SK-MEL-5 (cell line): ENCODE measurements at places on chromosomes 16 and 17. TPM values are rescaled to one million over a fixed set of nuclear protein-coding genes. Genes with fewer than 3 reads are reported as not detected.

The EXOC3L1 gene
- not detected in 2 replicates for total RNA-seq

GRCh38 chr17:71327376-71328059, 793.3 kb upstream of the SOX9 start:
- DNase-seq: no peak

The EPN3 gene
- total RNA-seq: 0.03 TPM in 1 of 2 replicates, not detected in the other

- no peak for DNase-seq
These were observed 70.6 kb downstream of the TMC6 start for GRCh38 chr17:78058001-78058400.

GRCh38 chr16:12377497-12377896, 401.0 kb downstream of the SNX29 start:
- DNase-seq: no peak

DNA sequence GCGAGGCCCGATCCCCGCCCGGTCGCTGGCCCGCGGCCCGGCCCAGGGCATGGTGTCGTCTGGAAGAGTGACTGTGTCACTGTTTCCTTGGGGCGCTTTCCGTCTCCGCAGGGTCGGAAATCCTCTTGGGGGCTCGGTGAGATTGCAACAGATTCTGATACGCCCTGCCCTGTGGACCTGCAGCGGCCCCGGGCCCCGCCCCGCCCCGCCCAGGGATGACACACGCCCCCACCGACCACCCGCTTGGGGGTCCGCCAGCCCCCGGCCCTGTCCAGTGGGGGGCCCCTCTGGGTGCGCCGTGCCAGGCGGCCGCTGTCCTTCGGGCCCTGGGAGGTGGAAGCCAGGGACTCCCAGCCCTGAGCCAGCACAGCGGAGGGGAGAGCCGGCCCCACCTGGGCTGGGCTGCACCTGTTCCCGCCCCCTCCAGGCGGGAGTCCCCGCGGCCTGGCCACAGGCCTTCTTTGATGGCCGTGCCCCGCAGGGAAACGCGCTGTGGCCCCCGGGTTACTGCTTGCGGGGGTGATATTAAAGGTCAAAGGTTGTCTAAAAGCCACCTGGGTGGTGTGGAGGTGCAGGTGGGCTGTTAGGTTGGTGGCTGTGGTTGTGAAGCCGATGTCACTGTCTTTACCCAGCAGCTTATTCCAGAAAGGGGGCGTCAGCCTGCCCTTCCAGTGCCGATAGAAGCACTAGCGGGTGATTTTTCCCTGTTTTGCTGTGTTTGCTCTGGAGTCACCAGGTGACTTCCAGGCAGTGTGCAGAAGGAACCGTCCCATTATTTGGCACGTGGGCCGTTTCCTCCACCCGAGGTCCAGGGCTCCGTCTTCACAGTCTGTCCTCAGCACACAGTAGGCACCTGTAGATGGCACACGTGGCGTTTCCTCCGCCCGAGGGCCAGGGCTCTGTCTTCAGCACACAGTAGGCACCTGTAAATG, 752 bp downstream of the TBC1D24 start:
- no peak for DNase-seq

The PITPNM3 gene
- 0.05 and 0.11 TPM in 2 replicates for total RNA-seq

- DNase-seq: no peak
These were observed at the start of gene PERCC1 for GRCh38 chr16:1430759-1431496. PERCC1 (plus strand) TSS chr16:1431078; CDS start chr16:1432594, 1,516 bp downstream.

The NT5M gene
- total RNA-seq: 11.0 and 15.7 TPM in 2 replicates

DNA sequence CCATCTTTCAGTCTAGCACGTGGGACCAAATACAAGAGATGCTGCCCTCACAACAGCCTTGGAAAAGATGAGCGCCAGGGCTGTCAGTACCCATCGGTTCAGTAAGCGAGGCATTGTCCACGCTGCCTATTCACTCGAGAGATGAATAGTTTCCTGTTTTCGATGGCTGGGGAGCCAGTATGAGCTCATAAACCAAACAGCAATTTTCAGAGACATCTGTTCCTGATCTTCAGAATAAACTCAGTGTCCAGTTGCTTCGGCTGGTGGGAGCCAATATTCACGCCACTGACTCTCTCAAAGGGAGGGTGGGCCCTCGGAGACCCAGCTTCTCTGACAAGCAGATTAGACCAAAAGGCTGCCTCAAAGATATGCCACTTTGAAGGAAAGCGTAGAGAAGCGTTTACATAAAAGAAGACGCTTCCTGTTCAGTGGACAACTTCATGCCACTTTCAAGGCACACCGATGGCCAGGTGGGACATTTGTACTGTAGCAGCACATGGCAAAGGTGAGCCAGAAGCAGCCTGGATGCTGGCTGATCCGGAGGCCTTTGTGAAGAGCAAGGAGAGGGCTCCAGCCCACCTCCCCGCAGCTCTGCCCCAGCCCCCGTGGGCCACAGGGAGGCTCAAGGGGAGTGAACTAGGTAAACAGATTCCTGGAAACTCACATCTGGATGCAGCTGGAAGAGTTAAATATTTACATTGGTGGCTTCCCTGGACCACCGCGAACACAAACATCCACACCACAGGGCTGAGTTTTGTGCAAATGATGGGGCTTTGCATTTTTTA, 6.0 kb downstream of the TIMM22 start:
- no peak for DNase-seq

DNA sequence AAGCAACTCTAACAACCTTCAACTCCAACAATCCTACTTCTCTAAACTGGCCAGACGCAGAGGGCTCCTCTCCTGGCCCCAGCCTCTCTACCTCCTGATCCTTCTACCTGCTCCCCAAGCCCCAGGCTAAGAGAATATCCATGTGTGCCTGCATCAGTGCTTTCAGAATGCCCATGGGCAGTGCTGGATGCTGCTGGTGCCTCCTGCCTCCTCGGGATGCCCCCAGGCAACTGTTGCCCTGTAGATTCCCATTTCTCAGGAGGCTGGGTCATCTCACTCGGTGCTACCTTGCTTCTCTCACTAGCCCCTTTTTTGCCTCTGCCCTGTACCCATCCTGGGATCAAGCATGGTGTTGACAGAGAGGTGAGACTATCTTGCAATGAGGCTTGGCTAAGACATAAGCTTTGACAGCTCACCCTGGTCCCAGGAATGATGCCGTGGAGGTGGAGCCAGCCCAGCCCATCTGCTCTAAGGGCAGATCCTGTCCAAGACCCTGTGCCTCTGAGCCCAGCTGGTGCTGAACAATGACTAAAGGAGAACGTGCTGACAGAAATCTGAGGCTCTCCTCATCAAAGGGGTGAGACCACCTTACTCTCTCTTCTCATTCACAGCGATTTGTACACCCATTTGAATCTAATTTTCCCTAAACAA, 19.4 kb upstream of the SUPT4H1 start:
- DNase-seq: no peak

DNA sequence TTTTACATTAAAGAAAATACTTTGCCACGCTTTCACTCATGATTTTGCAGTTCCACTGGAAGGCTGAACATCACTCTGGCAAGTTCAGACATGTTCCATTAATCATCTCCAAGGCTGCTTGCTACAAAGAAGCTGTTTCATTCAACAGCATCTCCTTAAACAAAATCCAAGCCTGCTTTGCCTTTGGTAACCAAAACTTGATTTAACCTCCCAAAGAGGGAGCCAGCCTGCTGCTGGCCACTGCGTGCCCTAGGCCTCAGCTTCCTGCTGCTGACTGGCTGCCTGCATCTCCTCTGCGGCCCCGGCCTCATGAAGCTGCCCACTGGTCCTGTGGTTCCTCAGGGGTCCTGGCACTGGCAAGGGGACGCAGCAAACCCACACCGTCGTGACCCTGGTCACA, 31.8 kb downstream of the ANKRD11 start:
- no peak for DNase-seq

The CCL1 gene
- not detected in 2 replicates for total RNA-seq

The SLC16A6 gene
- 707 and 748 TPM in 2 replicates for total RNA-seq

DNA sequence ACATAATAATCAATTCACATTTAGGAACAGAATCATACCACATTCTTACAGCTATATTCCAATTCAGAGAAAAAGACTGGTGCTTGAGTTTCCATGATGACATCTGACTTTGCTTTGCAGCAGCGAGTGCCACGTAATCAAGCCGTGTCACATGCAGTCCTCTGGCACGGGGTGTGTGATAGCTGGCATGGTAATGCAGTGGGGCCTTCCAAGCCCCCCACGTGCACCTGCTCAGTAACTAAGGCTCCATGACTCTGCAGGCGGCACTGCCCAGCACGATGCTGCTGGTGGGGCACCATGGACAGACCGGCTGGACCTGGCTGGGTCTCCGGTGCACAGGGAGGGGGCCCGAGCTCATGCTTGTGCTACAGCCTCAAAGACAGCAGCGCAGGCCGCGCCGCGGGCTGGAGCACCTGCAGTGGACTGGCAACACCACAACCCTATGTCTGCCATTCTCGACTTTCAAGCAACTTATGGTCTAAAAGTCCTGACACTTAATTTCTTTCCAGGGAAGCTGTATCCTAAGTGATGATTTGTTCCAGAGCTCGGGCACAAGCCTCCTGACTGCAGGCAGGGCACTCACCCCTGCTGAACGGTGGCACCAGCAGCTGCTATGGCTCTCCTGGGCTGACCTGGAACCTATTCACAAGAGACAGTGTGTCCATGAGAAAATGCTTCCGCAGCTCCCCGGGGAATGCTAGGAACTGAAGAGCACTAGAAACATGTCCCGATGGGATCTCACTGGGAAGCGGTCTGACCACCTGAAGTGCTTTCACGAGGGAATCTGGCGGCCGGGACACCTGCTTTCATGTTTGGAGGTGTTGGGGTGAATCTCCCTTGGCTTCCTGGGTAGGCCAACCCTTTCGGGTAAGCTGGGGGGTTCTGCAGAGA, 99.5 kb upstream of the DNAH17 start:
- no peak for DNase-seq

DNA sequence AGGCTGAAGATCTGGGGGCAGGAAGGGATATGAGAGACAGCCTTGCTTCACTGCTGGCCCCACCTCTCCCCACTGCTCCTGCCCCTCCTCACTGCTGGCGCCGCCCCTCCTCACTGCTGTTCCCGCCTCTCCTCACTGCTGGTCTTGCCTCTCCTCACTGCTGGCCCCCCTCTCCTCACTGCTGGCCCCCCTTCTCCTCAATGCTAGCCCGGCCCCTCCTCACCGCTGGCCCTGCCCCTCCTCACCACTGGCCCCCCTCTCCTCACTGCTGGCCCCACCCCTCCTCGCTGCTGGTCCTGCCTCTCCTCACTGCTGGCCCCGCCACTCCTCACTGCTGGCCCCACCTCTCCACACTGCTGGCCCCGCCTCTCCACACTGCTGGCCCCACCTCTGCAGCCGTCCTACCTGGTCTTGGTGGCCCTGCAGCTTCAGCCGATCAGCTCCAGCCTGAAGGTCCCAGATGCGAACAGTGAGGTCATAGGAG, 9.5 kb upstream of the PAM16 start:
- peak; percentile 41 for DNase-seq

The KCNJ18 gene
- not detected in 2 replicates for total RNA-seq

DNA sequence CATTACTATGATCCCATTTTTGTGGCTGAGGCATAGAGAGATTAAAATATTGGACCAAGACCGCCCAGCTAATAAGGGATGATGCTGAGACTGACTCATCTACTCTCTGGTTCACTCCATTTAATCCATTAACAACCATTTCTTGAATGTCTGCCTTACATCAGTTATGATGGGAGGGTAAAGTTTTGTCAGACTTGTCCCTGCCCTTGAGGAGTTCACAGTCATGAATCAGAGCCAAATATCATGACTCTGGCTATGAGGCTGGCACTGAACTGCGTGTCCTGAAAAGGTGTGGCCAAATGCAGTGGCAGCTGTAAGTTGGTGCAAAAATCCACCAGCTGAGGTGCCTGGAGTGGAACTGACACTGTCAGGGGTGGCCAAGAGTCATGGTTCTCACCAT, 35.0 kb upstream of the MAF start:
- DNase-seq: no peak

DNA sequence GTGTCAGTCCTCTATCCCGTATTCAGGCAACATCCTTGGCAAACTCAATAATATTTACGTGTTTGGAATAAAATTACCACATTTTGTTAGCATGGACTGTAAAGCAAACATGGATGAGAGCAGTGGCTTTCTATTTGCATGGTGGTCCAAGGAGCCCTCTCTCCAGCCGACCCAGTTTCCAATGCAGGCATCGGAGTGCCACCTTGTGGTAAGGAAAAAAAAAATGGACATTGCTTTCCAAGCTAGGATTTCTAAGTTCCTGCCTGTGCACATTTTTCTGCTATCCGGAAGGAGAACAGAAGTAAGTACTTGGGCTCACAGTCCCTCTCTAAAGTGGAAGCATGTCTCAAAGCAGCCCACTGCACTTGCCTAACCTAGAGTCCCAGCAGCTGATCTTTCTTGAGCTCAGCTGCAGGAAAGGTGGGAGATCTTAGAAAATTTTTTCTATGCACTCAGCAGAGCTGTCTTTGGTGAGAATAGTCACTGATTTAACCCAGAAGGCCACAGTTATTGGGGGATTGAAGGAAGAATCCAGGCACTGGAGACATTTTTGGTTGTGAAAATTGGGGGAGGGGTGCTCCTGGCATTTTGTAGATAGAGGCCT, 46.0 kb upstream of the ERCC4 start:
- DNase-seq: peak; percentile 43

DNA sequence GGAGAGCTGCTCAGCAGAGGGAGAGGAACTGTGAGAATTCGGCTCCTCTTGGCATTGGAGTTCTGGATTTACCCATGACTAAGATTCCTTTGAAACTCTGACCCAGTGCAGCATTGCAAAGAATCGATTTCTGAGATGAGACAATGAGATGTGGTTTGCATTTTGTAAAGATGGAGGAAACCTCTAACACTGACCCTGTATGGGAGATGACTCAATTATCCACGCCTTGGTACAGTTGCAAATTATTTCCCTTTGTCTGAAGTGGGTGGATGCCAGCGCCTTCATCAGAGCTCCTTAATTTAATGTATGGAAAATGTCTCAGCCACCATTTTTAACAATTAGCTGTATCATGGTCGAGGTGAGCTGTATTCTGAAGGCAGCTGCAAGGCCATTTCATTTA, 53.4 kb downstream of the NUP93 start:
- DNase-seq: no peak

The HP gene
- total RNA-seq: not detected in 2 replicates

The ABCC11 gene
- total RNA-seq: 0.13 and 1.5 TPM in 2 replicates

- no peak for DNase-seq
These were observed 9.0 kb upstream of the CRHR1 start for GRCh38 chr17:45775148-45775547.

GRCh38 chr17:18921912-18922451, 30.0 kb upstream of the SLC5A10 start:
- no peak for DNase-seq

The TPPP3 gene
- total RNA-seq: 0.16 and 0.55 TPM in 2 replicates

- no peak for DNase-seq
These were observed 3.6 kb downstream of the C17orf58 start for GRCh38 chr17:67992548-67993152.

GRCh38 chr17:4751932-4752331, 12.2 kb upstream of the CXCL16 start:
- no peak for DNase-seq

- DNase-seq: no peak
These were observed 165.4 kb downstream of the PRKCA start for GRCh38 chr17:66467766-66468165.

The CPNE7 gene
- 0.58 TPM in 1 of 2 replicates, not detected in the other for total RNA-seq

DNA sequence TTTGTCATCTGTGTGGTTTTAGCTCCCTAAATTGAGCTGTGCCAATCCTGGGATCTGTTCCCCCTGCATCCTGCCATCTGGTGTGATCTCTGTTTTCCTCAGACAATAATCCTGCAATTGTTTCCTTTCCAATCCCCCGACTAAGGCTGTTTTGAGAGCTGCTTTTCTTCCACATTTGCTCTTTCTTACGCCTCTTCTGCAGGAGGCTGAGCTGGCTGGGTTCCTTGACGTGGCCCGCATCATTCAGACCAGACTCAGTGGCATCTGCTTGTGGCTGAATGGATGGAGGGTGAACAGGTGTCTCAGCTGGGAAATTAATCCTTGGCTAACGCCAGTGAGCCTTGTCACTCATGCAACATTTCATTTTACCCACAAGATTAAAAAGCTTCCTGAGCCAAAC, 9.8 kb upstream of the MED9 start:
- DNase-seq: no peak

- no peak for DNase-seq
These were observed 72.3 kb upstream of the CORO6 start for GRCh38 chr17:29694918-29695563.
